ENCODE measurements at places on chromosomes 16 and 17.

- no peak for DNase-seq
Observed at GRCh38 chr16:47043970-47044684, 70.7 kb upstream of the DNAJA2 start.

DNA sequence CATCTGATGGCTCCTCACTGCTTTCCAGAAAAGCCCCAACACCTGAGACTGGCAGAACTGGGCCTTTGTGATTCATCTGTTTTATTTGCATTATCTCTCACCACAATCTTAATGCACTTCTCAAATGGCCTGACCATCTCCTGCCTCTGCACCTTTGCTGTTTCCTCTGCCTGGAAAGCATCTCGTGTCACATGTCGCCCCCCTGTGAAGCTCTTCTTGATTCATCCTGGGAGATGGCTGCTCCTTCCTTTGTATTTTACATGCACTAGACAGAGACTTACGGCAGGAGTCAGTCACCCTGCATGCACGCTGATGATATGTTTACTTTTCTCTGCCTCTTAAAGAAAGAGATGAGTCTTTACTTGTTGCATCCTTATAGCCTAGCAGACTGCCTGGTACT lies 30.0 kb downstream of the HNF1B start:
- no peak for DNase-seq

- DNase-seq = no peak
Observed at GRCh38 chr16:10171221-10171620, 11.0 kb downstream of the GRIN2A start.

- DNase-seq = no peak
Observed at GRCh38 chr17:72008236-72008876, 112.5 kb upstream of the SOX9 start.

DNA sequence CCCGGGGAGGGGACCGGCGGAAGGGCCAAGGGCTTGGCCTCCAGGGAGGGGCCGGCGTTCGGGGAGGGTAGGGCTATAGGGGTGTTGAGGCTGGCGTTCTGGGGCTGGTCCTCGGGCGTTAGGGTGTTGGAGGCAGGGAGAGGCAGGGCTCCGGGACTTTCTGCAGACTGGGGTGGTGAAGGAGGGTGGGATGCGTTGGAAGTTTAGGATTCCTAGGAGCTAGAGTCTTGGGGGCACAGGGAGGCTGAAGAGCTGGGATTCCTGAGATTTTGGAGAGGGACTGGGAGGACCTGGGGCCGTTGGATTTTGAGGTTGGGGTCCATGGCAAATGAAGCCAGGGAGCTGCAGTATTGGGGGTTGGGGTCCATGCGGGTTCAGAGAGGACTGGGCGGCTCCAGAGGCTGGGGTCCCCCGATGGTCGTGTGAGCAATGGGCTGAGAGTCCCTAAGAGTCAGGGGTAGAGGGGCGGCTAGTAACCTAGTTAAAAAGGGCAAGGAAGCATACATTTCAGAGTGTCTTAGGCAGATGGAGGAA lies 740 bp downstream of the NFATC2IP start:
- no peak for DNase-seq

DNA sequence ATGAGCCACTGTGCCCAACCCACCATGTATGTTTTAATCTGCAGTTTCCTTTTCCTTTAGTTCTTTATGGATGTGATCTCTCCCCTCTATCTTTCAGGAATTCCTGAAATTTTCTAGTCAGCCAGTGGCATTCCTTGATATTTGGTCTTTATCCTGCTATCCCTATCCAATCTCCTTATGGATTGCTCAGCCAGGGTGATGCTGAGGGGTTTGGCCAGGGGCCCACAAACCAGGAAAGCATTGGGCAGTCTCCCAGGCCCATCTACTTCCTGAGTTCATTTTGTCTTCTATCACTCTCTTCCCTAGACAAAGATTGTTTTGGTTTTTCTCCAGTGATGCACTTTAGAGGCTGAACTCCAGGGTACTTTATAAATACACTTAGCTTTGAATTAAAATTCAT lies 115.9 kb downstream of the KATNIP start:
- DNase-seq = no peak

DNA sequence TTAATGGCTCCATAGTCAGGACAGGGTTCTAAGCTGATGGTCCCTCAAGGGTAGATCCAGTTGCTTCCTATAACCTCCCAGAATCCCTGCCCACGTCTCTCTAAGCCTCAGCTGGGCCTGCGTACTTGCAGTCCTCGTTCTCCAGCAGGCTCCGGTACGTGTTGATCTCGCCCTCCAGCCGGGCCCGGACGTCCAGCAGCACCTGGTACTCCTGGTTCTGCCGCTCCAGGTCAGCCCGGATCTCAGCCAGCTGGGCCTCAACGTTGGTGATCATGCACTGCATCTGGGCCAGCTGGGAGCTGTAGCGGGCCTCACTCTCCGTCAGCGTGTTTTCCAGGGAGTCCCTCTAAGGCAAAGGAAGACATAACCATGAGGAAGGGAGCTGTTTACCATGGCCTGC lies 4.5 kb downstream of the KRT32 start:
- no peak for DNase-seq

GRCh38 chr17:81298325-81298990 lies 3.4 kb upstream of the SLC38A10 start:
- no peak for DNase-seq

- no peak for DNase-seq
Observed at GRCh38 chr16:50247906-50248608, 18.3 kb upstream of the ADCY7 start.

DNA sequence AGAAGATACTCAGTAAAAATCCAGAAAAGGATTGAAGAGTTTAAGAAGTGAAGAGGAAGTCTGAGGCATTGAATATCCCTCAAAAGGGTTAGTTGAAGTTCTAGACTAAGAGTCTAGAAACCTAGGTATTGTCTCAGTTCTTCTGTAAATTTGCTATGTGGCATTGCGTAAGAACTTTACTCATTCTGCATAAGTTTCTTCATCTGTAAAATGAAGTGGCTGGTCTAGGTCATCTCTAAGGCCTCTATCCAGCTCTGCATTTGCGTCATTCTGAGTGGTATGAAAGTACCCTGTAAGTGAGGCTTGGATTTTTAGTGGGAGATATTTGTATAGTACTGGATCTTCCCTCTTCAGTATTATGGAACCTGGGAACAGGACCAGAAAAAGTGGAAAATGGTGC lies 130.2 kb downstream of the MYO1D start:
- no peak for DNase-seq

GRCh38 chr17:39719563-39720355 lies 10.6 kb downstream of the MIEN1 start:
- DNase-seq = no peak

DNA sequence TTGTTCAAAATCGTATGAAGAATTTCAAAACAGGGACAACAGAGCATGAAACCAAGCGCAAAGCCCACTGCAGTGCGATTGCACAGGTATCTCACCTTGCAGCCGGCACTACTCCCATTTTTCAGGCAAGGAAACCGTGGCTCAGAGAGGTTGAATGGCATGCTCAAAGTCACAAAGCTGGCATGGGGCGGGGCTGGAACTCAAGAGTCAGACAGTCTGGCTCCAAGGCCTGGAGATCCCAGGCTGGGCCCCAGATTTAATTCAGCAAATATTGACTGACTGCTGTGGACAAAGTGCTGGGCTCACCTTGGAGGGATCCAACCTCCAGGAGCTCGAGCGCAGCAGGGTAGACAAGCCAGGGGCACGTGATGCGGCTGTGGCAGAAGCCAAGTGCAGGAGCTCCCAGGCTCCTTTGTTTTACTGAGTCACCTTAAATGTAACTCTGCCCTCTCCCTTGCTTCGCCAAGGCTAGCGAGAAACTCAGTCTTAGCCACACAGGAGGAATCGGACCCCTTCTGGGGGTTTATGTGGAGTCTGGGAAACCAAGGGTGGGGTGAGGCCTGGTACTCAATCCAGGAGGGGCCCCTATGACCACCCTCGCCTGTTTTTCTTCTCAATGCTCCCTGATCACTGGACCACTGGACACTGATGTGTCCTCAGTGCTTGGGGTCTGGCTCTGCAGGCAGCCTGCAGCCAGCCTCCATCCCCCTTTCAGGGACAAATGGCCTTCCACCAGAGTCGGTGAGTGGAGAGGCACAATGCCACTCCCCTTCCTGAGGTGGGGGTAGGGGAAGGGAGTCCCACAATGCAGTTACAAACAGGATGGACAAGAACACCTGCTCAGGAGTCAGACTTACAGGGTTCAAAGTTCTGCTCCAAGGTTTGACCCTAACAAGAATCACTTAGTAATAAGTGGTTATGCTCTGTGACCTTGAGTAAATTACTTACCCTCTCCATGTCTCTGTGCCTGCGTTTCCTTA lies 3.9 kb upstream of the SPATA20 start:
- DNase-seq = no peak

GRCh38 chr17:37708008-37708615 lies 36.7 kb downstream of the HNF1B start:
- DNase-seq = no peak

- peak; percentile 76 for DNase-seq
Observed at GRCh38 chr16:31476303-31477219, 4.6 kb downstream of the TGFB1I1 start.

GRCh38 chr17:10549096-10549842 lies at the start of gene MYH2:
Gene MYH2 (minus strand): TSS chr17:10549658. CDS start chr17:10547920, 1,738 bp downstream.
- no peak for DNase-seq

DNA sequence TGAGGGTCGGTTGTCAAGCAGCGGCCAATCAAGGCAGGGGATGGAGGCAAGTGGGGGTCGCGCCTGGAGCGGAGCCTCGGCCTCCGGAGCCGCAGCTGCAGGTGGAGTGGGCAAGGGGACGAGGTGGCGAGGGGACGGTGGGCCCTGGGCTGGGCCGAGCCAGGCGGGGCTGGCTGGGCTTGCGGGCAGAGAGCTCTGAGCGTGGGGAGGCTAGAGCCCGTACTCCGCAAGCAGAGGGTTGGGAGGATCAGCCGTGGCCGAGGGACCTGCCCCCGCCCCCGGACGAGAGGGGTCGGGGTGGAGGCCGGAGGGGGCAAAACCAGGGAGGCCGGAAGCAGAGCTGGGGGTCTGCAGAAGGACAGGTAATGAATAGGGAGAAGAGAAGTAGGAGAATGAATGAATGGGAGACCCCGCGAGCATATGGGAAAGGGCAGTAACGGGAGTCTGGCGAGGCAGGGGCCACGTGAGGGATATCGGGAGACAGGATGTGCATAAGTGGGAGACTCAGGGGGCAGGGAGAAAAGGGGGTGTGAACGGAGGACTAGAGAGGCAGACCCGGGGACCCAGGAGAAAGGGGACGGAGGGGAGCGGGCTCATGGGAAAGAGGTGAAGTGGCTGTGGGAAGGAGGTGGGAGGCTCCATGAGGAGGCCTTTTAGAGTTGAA lies at the start of gene KATNB1:
KATNB1 (plus strand) TSS at position 16 of the 664 bp plus-strand sequence. CDS start 1,474 bp downstream, outside the sequence.
- DNase-seq = no peak

DNA sequence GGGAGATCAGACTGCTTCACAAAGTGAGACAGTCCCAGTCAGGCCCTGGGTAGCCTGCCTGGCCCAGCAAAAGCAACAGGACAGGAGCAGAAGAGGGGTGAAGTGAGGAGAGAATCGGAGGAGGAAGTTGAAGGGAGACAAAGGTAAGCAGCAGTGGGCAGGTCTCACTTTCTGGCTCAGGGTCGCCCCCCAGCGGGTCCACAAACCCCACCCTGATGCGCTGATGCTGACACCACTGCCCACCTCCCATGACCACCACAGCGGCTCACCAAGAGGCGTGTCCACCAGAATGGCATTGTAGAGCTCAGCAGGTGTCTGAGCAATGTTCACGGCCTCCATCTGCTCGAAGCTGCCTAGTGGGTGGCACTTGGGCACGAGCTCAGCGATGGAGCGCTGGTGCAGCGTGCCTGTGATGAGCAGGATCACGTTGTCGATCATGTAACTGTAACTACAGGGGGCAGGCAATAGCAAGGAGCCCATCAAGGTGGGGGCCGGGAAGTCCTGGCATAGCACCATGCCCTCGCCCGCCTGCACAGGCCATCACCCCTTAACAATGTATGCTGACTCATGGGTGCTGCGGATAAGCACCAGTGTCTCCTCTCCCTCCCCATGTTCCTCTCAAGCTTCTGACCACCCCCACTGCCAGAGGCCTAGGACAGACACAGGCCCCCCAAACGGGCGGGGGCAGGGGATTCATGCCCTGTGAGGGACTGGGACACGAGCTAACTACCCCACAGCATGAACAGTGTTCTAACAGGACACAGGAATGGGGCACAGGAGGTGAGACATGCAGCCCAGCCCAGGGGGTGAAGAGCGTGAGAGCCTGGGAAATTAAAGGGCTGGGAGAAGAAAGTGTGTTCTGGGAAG lies 13.6 kb downstream of the HSD11B2 start:
- no peak for DNase-seq

DNA sequence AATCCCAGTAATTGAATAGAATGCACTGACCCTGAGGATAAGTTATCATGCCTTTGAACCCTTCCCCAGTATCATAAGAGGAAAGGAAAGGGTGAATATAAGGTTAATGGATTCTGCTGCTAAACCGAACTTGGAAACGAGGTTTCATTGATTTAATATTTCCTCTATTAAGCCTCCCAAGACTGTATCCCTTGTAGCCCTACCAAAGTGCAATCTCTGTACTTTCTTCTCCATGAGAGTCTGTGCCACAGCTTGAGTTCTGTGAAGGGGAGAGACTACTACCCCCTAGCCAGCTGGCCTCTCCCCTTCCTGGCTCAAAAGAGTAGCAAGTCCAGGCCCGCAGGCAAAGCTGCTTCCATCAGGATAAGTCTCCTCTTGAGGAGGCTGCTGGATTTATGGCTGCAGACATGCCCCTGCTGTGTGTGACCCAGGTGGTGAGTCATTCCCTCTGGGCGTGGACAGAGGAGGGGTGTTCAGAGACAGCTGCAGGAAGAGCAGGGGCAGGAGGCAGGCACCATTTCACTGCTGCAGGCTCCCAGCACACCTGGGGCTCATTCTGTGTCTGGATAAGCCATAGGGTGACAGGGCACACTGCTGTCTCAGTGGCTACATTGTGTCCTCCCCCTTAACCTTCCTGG lies 58.4 kb downstream of the TOM1L2 start:
- DNase-seq = peak; percentile 62

GRCh38 chr17:71740866-71741265 lies 380.0 kb upstream of the SOX9 start:
- no peak for DNase-seq

DNA sequence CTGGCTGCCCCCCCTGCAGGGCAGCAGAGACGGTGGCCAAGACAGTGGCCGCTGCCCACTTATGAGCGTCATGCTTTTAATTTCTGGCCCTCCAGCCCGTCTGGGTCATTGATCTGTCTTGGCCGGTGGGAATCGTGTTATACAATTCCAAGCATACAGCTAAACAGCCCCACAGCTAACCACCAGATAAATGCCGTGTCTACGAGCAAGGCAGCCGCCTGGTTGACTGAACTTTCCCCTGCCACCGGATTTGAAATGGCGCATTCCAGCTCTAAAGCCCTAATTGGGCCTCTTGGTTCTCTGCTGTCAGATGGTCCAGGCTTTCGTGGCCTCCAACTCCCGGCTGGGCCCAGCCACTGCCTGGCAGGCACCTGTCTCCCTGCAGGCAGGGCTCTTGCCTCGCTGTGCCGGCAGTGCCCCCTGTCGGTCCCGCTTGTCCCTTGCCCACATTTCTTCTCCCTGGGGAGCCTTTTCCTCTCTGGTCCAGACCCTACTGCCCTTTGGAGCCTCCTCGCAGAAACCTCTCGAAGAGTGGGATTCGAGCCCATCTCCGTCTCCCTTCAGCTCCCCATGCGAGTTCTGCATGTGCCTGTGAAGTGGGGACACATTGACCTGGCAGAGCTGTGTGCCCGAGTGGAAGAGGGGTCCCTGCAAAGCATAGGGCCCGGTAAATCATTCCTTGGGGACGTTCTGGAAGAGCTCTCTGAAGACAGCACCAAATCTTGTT lies 1.8 kb upstream of the RBFOX3 start:
- no peak for DNase-seq

All from right forelimb (tissue), 1 donor.